ENCODE measurements at places on chromosomes 1 and 21. TPM values are rescaled to one million over a fixed set of nuclear protein-coding genes. Genes with fewer than 3 reads are reported as not detected.

SPRR2F gene
- polyA plus RNA-seq, result not detected

GFI1 gene
- 0.54 TPM for polyA plus RNA-seq

PLD5 gene
- 1.2 TPM for polyA plus RNA-seq

RXRG gene
- polyA plus RNA-seq, result 57.0 TPM

PTCH2 gene
- polyA plus RNA-seq, result 8.9 TPM

SPRR5 gene
- not detected for polyA plus RNA-seq

PTGER3 gene
- polyA plus RNA-seq, result 0.19 TPM
